DMS79 (cell line): ENCODE measurements at places on chromosomes 7 and 10.

DNA sequence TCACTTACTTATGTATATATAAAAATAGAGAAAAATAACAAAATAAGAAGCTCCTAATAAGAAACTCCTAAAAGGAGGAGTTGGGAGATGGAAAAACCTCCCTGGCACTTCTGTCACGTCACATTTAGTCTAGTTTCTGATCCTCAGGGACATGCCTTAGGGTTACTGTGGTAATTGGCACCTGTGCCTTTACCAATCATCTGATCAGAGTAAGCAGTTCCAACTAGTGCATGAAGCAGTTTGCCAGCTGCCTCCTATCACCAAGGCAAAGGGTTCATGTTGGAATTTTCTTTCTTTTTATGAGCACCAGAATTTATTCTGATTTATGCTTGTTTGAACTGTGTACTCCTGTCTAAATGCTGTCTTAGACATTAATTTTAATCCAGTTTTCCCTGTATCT lies 49.9 kb downstream of the ARL4A start:
- no peak for DNase-seq

GRCh38 chr10:70891627-70892026 lies 3.3 kb upstream of the PCBD1 start:
- no peak for DNase-seq

GRCh38 chr7:78542541-78542940 lies 744.0 kb downstream of the PHTF2 start:
- DNase-seq, result no peak

DNA sequence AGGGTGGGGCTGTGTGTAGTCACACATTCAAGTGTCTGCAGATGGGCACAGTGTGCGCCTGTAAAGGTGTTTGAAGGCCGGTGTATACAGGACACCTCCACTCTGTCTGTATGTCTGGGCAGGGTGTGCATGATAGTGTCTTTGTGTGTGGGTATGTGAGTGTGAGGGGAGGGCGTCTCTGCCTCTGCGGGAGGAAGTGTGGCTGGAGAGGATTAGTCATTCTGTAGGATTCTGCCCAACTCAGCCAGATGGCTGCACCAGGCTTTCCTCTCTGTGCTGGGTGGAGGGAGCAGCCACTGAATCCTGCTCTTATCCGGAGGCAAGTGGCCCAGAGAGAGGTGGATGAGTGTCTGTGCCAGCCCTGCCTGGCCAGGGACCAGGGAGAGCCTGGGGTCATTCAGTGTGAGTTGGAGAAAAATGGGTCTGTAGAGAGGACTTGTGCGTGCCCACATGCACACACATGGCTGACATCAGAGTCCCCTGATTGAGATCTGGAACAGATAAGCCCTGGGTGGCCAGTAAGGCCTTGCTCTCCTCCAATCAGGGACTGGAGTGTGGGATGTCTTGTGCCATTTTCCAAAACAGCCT lies 1.7 kb downstream of the SFXN3 start:
- peak; percentile 4 for DNase-seq

DNA sequence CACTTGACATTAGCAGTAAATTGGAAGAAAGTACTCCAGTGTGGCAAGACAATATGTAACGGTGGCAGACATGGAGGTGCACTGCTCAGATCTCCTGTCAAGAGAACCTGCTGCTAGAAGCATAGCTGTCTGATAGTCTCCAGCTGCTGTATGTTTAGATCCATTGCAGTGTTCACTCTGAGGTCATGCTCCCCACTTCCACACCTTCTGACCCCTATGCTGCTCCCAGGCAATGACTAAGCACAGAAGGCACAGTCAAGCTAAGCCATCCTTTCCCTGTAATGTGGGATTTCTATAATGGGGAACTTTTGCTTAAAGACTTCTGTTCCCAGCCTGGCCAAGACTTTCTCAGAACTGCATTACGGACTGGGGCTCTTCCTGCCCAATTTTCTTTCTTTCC lies 315.8 kb downstream of the HPSE2 start:
- DNase-seq, result no peak

DNA sequence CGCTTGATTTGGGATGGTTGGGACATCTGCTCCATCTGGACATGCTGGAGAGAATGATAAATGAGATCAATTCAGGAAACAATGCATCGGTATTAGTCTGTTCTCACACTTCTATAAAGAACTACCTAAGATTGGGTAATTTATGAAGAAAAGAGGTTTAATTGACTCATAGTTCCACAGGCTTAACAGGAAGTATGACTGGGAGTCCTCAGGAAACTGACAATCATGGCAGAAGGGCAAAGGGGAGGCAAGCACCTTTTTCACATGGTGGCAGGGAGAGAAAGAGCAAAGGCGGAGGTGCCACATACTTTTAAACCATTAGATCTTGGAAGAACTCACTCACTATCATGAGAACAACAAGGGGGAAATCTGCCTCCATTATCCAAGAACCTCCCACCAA lies 16.8 kb upstream of the TSPAN12 start:
- no peak for DNase-seq

DNA sequence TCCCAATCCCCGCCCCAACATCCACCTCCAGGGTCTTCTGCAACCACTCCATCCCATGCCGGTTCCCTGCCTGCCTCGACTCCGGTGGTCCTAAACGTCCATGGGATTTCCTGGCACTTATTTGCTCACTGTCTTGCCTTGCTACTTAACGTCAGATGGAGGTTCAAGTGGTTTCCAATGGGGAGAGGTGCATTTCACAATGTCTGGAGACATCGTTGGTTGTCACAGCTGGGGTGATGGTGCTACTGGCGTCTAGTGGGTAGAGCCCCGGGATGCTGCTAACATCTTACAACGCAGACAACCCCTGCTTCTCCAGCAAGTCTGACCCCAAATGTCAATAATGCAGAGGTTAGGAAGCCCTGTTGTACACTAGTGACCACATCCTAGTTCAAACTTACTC lies 82.9 kb upstream of the ANLN start:
- DNase-seq, result no peak

GRCh38 chr10:22489975-22490374 lies 144.7 kb downstream of the SPAG6 start:
- no peak for DNase-seq

- DNase-seq, result no peak
Observed at GRCh38 chr7:36951257-36951697, 227.0 kb upstream of the AOAH start.

DNA sequence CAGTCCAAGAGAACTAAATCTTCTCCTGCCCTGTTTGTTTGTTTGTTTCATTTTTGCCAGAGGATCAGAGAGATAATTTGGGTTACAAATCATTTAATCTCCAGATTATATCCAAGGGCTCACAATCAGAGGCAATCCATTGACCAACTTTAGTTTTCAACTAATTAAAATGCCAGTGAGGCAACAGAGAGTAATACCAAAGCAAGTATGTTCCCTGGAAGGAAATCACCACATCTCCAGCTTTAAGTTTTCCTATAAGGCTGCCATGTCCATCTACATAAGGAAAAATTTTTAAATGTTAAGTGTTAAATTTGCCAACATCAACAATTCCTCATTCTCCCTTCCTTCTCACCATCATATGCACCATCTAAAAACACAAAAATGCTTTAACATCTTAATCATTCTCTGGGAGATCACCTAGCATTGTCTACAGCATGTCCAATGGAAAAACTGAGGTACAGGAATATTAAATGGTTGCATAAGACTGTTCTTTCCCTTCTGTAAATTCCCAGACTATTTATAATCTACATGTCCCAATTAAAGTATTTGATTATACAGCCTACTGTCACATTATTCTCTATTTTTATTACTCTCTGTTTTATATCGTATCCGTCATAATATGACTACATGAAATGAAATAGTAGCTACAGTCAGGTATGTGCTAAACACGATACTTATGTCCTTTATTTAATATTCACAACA lies 14.1 kb downstream of the USP54 start:
- no peak for DNase-seq

DNA sequence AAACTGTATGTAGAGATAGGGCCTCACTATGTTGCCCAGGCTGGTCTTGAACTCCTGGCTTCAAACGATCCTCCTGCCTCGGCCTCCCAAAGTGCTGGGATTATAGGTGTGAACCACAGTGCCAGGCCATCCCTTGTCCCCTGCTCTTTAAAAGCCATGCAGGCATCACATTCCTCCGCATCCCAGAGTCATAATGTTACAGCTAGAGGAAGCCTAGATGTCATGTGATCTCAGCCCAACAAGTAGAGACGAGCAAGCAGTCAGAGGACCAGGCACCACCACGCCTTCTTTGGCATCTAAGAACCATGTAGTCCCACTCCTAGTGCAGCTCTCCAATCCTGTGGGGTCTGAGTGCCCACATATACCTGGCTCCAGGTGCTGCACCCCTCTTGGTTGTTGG lies 13.1 kb downstream of the PODXL start:
- no peak for DNase-seq

DNA sequence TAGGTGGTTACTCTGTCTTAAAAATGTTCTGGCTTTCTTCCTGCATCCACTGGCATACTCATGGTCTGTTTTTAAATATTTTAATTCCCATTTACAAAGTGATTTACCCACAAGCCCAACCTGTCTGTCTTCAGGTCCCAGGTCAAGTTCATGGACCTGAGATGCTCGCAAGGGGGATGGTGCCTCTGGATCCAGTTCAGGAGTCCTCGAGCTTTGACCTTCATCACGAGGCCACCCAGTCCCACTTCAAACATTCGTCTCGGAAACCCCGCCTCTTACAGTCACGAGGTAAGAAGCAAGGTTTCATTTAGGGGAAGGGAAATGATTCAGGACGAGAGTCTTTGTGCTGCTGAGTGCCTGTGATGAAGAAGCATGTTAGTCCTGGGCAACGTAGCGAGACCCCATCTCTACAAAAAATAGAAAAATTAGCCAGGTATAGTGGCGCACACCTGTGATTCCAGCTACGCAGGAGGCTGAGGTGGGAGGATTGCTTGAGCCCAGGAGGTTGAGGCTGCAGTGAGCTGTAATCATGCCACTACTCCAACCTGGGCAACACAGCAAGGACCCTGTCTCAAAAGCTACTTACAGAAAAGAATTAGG lies 8.7 kb downstream of the ZKSCAN1 start:
- no peak for DNase-seq

DNA sequence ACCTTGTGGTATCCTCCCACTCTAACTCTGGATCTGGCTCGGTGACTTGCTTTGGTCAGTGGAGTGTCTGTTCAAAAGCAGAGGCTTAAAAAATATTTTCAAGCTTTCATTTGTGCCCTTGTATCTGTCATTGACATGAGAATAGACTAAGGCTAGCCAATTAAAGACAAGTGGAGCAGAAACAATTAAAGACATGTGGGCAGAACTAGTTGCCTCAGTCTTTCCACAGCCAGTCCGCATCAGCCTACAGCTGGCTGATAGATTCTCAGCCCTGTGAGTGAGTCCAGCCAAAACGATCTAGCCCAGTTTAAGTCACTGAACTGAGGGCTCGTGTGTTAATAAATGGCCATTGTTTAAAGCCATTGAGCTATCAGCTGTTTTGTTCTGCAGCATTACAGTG lies 185.2 kb upstream of the DGKB start:
- no peak for DNase-seq

GRCh38 chr10:66931340-66931948 lies 5.6 kb downstream of the LRRTM3 start:
- no peak for DNase-seq

DNA sequence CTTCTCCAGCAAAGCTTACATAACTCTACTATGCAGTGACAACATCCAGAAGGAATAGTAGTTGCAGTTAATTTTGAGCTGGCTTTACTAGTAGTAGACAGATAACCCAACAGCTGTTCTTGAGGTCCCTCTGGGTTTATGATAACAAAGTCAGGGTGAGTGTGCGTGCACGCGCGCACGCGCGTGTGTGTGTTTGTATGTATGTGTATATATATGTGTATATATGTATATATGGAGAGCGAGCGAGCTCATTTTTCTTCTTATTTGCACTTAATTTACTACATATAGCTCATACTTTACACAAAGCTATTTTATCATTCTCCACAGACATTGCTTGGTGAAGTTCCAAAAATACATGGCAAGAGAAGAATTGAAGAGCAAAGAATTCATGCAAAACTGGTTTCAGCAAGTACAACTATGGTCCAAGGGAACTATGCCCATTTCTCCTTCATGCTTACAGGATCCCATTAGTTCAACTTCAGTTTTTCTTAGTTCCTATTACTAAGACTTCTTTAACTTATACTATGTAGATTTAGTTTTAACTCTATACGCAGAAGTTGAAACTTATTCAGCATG lies 105.9 kb upstream of the TMEM168 start:
- DNase-seq, result no peak

GRCh38 chr10:100340948-100341847 lies 5.8 kb upstream of the SCD start:
- no peak for DNase-seq

DNA sequence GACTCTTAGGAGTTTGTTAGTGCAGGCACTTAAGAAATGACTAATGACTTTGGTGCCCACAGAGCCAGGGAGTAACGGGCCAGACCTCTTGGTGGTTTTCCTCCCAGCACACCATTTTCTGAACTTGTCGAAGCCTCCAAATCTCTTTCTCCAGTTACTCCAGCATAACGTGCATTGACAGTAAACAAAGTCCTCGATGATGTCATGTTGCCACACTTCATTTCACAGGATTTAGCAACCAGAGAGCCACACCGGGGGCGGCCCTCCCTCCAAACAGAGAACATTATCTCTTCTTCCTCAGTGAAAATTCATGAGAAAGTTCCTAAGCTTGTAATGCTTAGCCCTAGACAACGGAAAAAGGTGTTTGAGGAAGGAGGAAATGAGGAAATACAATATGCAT lies 4.0 kb upstream of the SVOPL start:
- no peak for DNase-seq

GRCh38 chr10:71255550-71255807 lies 43.1 kb downstream of the UNC5B start:
- no peak for DNase-seq

GRCh38 chr10:89392974-89393373 lies 551 bp downstream of the IFIT1 start:
- DNase-seq, result no peak

GRCh38 chr10:1179346-1180070 lies 123.3 kb downstream of the WDR37 start:
- no peak for DNase-seq

- DNase-seq, result no peak
Observed at GRCh38 chr10:76675951-76676587, 961.5 kb downstream of the KCNMA1 start.

- no peak for DNase-seq
Observed at GRCh38 chr10:110344622-110345021, 39.9 kb upstream of the SMNDC1 start.

- DNase-seq, result no peak
Observed at GRCh38 chr10:120735773-120736371, 115.3 kb upstream of the WDR11 start.

GRCh38 chr10:59037018-59037389 lies 139.4 kb upstream of the PHYHIPL start:
- DNase-seq, result no peak

DNA sequence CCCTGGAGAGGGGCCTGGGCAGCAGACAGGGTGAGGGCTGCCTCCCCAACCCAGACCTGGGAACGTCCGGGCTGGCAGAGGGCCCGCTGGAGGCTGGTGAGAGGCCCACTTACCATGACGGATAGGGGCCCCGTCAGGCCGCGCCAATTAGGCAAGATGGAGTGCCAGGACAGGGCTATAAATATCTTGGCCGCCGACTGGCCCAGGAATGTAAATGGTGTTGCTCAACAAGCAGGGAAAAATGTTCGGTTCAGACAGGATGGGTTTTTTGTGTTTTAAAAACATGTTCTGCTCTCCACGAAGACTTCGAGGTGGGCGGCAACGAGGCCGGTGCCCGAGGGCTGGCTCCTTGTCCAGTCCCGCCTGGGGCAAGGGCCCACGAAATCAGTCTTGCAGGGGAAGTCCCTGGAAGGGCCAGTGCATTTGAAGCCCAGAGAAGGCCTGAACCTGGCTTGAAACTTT lies 35.8 kb upstream of the ELN start:
- DNase-seq, result no peak
